ENCODE measurements at places on chromosomes 16 and 17. TPM values are rescaled to one million over a fixed set of nuclear protein-coding genes. Genes with fewer than 3 reads are reported as not detected.

- no peak for DNase-seq
Measured at GRCh38 chr16:86353148-86353547, 157.2 kb upstream of the FOXF1 start.

Gene C17orf107
- 1.4 TPM for polyA plus RNA-seq

Gene CHCT1
- not detected for polyA plus RNA-seq

- no peak for DNase-seq
Measured at GRCh38 chr17:50682938-50683337, 24.8 kb downstream of the ANKRD40 start.

DNA sequence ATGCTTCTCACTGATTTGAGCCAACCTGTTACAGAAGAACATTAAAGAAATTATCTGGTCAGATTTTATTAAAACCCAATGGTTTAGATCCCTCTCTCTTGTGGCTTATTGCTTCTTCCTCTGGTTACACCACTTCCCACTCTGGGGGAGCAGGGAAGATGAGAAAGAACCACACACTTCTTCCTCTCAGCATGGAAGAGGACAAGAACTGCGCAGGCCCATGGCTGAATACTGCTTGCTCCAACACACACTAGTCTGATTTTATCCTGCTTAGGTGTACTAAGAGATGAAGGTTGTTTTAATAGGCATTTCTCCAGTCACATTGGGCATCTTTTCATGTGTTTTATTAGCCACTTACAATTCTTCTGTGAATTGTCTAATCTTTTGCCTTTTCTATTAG, 27.6 kb downstream of the MAP3K3 start:
- DNase-seq, result no peak

- no peak for DNase-seq
Measured at GRCh38 chr17:76263896-76264295, 1.3 kb upstream of the UBALD2 start.

DNA sequence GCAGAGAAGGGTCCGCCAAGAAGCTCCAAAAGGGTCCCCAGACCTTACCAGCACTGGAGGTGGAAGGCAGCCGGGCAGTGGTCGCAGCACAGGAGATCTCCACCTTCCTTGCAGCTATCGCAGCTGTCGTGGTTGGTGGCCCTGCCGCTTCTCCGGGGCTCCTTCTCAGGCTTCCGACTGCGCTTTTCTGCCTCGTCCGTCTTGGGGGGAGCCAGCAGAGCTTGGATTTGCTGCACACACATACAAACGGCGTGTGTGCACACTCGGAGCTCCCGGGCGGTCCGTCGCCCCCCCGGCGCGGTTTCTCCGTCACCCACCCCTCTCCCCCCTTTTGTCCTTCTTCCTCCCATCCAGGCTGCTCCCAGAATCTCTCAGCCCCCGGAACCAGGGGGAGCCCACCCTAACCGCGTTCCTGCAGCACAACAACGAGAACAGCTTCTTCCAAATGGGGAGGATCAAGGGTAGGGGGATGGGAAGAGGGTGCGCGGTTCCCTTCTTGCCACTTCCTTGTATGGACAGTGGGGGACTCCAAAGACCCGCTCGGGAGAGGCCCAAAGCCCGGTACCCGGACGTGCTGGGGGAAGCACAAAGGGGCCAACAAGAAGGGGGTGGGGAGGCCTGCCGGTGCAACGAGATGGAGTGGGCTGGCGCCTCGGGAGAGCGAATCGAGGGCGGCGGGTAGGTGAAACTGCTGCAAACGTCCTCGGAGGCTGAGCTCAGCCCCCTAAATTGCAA, 1.1 kb downstream of the PHF12 start:
- peak; percentile 50 for DNase-seq

Gene FBXW10B
- 2.3 TPM for polyA plus RNA-seq

GRCh38 chr17:65137021-65137939, at the start of gene RGS9:
Gene RGS9, plus strand, starts transcription at chr17:65137370. Its CDS starts 171 bp downstream, at chr17:65137541.
- peak; percentile 83 for DNase-seq

DNA sequence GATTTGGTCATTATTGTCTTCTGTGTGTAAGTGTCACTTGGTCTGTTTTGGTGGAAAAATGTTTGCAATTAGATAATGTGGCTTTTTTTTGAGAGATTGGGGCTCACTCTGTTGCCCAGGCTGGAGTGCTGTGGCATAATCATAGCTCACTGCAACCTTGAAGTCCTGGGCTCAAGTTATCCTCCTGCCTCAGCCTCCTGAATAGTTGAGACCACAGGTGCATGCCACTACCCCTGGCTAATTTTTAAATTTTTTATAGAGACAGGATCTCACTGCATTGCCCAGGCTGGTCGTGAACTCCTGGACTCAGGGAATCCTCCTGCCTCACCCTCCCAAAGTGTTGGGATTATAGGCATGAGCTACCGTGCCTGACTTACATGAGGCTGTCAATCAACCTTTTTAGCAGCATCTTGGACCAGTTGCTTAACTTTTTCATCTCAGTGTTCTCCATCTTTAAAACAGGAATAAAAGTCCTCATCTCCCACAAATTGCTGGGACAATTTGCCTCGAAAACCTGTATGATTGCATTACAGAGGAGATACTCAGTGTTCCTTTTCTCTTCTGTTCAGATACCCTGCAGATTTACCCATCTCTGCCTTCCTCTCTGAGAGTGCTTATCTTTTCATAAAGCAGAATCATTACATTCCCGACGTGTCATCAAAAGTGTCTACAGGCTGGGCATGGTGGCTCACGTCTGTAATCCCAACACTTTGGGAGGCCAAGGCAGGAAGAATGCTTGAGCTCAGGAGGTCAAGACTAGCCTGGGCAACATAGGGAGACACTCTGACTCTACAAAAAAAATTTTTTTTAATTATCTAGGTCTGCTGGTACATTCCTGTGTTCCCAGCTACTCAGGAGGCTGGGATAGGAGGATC, 19.1 kb downstream of the ACSF2 start:
- DNase-seq, result no peak

- DNase-seq, result peak; percentile 32
Measured at GRCh38 chr17:79192503-79193351, 118.1 kb downstream of the ENGASE start.

Gene NHLRC4
- polyA plus RNA-seq, result 3.3 TPM

GRCh38 chr16:71460236-71460635, 1.8 kb downstream of the ZNF23 start:
- no peak for DNase-seq

Gene RAPGEFL1
- polyA plus RNA-seq, result 8.0 TPM

DNA sequence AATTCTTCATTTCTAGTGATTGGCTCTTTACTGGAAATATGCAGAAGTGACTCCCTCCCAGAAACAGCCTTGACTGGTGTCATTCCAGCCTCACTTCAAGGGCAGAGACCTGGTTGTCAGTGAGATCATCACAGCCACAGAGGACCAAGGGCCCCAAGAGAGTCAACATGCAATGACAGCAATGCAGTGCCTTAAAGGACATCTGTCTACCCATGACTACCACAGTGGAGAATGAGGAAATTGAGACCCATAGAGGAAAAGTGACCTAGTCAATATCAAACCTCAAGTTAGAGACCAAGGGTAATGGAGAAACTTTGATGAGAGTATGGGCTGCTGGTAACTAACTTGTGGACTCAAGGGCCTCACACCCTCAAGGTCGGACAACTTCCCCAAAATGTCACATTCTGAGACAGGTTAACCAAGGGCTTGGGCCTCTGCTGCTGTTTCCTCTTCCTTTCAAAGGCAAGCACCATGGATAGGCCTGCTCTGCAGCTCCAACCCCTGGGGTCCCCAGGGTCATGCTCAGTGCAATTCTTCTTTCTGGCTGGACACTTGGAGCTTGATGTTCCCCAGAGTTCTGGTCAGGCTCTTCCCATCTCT, 11.3 kb downstream of the NOG start:
- no peak for DNase-seq

DNA sequence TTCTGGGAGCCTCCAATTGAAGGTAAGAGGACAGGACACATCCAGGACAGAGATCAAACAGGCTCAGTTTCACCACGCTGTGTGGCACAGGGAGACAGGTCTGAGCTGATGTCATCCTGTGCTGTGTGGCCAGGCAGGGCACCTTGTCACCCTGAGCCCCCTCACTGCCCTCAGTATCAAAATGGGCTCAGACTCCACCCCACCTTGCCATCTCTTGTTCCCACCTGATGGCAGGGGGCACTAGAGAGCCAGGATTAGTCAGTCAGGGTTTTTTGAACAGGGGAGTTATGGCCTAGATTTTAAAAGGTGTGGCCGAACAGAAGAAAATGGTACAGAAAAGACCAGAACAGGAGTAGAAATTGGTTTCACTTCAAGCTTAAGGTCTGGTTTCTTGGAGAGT, 2.6 kb downstream of the KAT2A start:
- no peak for DNase-seq

GRCh38 chr16:55437625-55438024, 41.4 kb upstream of the MMP2 start:
- DNase-seq, result no peak

Gene NLGN2
- polyA plus RNA-seq, result 22.6 TPM

DNA sequence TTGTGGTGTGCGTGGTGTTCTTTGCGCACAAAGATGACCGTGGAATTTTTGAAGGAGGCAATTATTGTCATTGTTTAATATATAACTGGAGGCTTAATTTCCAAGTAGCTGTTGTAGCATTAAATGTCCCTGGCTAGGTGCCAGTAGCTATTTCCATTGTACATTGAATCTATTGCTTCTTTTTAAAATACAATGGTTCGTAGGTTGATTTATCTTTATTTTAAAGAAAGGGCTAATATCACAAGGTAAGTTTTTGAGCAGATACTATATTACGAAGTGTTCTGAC, 127.1 kb downstream of the RPTOR start:
- DNase-seq, result no peak

- no peak for DNase-seq
Measured at GRCh38 chr16:69906838-69907401, 44.2 kb upstream of the CLEC18A start.

DNA sequence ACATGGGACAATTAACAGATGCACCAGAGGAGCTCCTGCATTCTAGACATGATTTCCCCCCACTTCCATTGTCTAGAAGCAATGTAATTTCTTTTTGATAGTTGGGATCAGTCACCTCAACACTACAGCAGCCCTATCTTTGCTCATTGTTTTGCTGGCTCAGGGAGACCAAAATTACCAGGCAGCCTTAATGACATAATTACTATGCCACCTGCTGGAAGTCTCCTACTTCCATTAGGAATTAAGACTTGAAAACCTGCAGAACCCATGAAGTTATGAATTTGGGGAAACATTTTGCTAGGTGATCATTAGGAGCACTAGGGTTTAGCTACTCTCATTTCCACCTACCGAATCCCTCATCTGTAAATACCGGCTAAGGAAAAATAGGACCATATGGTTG, 312.0 kb upstream of the CA10 start:
- no peak for DNase-seq

DNA sequence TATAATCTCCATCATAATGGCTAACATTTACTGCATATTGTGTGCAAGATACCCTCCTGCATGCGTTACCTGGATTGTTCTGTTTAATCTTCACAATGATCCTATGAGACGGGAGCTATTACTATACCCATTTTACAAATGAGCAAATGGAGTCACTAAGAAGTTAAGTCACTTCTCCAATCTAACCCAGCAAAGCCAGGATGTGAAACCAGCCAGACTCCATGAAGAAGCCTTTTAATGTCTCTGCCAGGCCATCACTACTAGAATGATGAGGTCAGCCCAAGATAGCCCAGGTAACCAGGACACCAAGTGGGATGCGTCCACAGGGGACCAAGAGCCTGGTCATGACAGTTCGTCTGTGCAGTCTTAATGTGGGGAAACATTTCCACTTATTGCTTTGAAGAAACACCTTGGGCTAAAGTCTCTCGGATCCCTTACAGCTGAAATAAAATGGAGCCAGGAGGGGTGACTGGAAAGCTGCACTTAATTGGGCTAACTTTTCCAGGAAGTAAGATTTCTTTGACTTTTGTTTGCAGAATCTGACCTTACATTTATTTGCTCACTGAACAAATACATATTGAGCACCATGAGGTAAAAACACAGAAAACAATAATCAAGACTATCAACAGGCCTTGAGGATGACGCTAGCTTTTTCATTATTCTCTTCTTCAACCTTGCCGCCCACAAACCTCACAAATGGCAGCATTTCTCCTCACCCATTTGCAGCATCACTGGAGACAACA, 926 bp upstream of the SHCBP1 start:
- no peak for DNase-seq

- no peak for DNase-seq
Measured at GRCh38 chr16:13254998-13255614, 353.7 kb downstream of the SHISA9 start.

Gene SNX11
- 11.4 TPM for polyA plus RNA-seq

DNA sequence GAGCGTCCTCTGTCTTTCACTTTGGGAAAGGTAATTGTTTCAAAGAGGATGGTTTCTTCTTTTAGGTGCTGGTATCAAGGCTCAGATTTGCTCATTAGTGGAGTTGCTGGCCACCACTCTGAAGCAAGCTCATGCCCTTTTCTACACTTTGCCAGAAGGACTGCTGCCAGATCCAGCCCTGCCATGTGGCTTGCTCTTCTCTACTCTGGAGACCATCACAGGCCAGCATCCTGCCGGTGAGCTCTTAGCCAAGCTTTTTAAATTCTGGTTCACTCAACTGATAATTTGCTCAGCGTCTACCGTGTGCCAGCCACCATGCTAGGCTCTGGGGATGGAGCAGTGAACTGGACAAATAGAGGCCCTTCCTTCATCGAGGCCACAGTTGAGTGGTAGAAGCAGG, 4.3 kb downstream of the COG1 start:
- no peak for DNase-seq

- no peak for DNase-seq
Measured at GRCh38 chr17:77769215-77769614, 189.3 kb upstream of the TNRC6C start.

Gene PLA2G10
- 0.52 TPM for polyA plus RNA-seq

Gene SSTR5
- not detected for polyA plus RNA-seq

Gene IL34
- 0.33 TPM for polyA plus RNA-seq

DNA sequence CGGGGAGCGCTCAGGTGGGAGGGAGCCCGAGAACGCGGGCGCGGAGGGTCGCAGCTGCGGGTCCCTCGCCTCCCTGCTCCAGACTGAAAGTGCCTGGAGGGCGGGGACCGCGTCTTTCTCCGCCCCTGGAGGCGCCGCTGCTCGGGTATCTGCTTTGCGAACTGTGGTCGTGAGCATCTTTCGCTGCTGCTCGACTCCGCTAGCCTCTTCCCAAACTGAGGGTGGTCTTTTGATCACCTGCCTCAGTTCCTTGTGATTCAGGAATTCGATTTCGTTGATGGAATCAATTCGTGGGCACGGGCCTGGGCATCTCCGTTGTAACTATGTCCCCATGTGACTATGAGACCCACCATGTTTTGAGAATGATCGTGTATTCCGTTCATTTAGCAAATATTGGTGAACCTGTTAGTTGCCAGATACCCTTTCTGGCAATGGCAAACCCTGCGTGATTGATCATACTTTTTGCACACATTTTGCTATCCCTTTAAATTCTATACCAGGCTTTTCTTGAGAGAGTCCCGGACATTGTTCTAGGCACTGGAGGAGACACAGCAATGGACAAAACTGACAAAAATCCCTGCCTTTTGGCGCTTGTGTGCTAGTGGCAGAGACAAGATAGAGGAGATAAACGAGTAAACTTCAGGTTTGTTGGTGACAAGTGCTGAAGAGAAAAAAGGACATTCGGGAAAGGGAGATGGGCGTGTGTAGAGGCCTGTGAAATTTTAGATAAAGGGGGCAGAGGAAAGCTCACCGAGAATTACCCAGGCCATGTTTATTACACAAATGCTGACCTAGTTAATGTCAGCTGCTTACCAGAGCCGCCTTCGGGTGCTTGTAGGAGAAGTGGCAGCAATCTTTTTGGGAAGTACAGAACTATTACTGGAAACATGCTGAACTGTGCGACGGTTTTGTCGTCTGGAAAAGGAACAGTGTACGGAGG, 948 bp downstream of the UTP18 start:
- DNase-seq, result no peak

Measured in right lung (tissue), 10 donors.